ENCODE measurements at places on chromosomes 2 and 18.

DNA sequence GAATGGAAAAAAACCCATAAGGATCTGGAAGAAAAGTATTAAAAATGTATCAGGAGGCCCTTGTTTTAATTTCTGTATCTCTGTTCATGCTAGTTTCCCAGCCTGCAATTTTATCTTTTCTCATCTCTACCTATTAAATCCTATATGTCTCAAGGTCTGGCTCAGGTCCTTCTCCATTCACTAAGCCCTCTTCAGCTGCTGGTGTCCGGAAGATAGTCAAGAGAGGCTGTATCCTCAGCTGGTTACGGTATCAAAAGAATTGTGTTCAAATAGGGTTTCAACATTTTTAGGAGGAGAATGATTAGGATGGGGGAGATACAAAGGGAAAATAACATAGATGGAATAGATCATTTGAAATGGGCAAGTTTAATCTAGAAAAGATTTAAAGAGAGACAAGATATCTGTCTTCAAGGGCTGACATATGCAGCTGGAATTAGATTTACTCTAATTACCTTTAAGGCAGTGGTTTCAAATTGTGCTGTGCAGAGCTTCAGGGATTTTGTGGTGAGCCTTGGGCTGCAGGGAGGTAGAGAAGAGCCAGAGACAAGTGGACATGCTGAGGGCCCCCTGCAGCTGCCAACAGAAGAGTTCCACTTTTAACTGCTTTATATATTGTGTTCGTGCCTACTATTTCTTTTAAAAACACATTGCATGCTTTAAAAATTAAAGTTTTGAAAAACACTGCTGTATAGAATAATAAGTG lies 24.1 kb downstream of the GREB1L start:
- ATAC-seq, result no peak

- ATAC-seq, result no peak
Measured at GRCh38 chr2:108314586-108315296, 26.0 kb downstream of the SULT1C2 start.

GRCh38 chr2:232563580-232563979 lies 13.1 kb downstream of the EIF4E2 start:
- ATAC-seq, result no peak

- no peak for ATAC-seq
Measured at GRCh38 chr18:43760010-43760409, 482.7 kb upstream of the SYT4 start.

- ATAC-seq, result no peak
Measured at GRCh38 chr2:205808486-205809121, 126.3 kb downstream of the NRP2 start.

- peak; percentile 72 for ATAC-seq
Measured at GRCh38 chr18:72762515-72763122, 105.2 kb downstream of the NETO1 start.

DNA sequence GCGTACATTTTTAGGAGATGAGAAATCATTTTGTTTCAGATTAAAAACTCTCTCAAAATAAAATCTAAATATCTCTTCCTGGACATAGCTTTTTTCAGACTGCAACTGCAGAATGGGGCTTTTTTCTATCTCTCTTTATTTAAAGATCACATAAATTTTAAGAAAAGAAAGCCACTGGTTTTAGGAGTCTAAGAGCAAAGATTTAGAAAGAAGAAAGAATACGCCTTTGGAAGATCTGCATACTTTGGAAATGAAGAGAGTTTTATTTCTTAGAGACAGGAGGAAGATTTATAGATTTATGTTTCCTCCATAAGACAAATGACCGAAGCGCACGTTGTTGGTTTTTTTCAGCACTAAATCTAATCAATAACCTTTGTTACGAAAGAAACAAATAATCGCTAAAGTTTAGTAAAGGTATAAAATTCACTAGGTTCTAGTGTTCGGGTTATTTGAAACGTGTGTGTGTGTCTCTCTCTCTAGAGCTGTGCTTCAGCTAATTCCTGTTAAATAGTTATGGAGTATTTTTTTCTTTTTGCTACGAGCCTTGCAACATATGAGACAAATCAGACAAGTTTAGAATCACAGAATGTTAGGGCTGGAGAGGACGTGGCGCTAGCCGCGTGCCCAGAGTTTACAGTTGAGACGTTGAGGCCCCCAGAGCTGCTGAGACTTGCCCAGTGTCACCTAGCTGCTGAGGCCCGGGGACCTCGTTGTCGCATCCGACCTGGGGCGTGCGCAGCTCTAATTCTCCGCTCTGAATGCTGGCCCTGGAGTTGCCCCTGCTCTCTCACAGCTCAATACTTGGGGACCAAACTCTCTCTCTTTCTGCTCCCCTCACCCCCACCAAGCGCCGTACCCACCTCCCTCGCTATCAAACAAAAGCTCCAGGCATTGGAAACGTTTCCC lies 69.9 kb downstream of the CTAGE1 start:
- no peak for ATAC-seq

GRCh38 chr18:26183395-26184112 lies 42.7 kb upstream of the TAF4B start:
- no peak for ATAC-seq

DNA sequence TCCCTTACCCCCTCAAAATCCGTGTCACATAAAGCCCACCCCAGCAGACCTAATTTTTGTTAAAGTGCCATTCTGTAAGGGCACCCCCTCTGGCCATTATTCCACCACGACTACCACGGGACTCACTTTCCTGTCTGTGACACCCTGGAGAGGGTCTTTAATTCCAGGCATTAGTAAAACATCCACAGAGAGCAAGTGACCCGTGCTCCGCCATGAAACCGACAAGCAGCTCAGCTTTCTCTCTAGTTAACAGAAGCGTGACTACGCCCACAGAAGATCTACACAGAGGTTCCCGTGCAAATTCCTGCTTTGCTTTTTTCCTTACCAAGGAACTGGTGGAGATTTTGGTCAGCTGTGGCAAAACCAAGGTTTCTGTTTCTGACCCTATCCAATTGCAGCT lies 4.4 kb downstream of the SIGLEC15 start:
- ATAC-seq, result no peak

All from SK-N-SH treated with all-trans-retinoic acid at 6 μM for 48 hours (cell line).